ENCODE measurements at places on chromosomes 5 and 9.

- DNase-seq, result no peak
These were observed 23.4 kb downstream of the PAM start for GRCh38 chr5:102778478-102778877.

DNA sequence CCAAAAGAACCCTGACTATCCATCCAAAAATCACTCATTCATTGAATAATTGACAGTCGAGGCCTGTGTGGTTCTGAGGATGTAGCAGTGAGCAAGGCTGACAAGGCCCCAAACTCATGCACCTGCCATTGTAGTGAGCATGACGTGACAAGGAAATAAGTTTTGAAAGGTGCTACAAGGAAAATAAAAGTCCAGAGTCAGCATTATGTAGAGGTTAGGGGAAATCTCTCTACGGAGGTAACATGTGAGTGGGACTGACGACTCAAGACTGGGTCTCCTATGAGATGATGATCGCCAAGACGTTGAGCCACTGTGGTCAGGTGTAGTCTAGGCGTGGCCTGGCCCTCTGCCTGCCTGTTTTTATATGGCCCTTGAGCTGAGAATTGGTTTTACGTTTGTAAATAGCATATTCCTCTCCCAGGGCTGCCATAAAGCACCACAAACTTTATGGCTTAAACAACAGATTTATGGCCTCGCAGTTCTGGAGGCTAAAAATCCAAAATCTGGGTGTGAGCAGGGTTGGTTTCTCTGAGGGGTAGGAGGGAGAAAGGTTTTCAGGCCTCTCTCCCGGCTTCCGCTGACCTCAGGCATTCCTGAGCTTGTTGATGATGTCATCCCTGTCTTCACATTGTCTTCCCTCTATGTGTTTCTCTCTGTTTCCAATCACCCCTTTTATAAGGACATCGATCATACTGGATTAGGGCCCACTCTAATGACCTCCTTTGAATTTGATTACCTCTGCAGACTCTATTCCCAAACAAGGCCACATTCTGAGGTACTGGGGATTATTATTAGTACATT is 206.4 kb upstream of the EGFLAM start:
- DNase-seq, result no peak

DNA sequence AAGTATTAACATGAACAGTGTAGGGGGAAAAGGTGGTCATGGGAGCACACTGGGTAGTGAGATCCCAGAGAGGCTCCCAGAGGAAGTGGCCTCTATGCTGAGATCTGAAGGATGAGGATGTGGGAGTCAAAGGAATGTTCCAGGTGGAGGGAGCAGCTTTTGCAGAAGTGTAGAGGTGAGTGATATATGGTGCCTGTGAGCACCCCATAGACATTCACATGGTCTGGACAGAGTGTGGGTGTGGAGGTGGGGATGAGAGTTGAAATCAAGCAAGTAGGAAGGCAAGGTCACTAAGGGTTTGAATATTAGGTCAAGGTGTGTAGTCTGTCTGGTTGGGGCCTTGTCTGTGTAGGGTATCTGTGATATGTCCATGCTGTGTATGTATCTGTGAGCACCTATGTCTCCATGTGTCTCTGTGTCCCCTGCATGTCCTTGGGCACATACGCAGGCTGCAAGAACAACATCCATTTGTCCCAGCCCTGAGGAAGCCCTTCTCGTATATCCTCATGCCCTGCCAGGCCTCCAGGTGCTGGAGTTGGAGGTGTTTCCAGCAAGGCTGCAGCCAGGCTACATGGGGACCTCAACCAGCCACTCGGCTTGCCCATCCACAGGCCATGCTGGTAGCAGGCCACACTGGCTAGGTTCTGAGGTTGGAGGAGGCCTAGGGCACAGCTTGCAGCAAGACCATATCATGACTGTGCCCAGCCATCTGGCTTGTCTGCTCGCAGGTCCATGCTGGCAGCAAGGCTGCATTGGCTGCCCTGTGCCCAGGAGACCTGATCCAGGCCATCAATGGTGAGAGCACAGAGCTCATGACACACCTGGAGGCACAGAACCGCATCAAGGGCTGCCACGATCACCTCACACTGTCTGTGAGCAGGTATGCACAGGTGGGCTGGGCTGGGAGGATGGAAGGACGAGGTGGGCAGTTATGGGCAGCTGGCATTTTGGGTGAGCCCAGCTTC is 4.7 kb downstream of the PDLIM4 start:
- DNase-seq, result no peak

GRCh38 chr5:178234750-178235587 is 2.4 kb upstream of the PHYKPL start:
- peak; percentile 70 for DNase-seq

DNA sequence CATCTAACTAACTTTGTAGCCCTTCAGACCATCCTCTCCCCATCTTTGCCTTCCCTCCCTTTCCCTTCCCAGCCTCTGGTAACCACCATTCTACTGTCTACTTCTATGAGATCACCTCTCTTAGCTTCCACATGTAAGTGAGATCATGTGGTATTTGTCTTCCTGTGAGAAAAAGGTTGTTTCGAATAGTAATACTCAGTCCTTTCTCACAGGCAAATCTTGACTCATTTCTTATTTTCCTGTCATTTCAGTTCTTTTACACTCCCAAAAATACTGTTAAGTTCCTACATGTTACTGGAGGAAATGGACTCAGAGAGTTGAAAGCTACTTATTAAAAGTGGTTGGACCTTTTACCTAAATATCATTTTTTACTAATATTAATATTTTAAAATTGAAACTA is 82.1 kb downstream of the SLF1 start:
- DNase-seq, result no peak

DNA sequence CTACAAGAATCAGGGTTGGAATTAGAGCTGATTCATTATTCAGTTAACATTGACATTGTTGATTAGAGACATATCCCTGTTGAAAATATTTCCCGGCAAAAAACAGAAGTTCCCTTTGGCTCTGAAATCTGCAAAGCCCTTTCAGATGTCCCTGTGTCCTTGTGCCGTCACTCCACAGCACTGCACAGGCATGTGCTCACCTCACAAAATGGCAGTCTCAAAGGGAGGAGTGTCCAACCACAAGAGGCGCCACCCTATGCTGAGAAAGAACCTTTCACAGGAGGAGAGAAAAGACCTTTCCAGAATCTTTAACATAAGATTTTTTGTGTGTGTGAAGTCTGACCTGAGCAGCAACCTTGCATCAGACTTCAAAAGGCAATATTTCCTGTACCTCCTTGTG is 112.8 kb upstream of the PRSS3 start:
- DNase-seq, result no peak

- peak; percentile 75 for DNase-seq
These were observed 15.0 kb downstream of the GLIPR2 start for GRCh38 chr9:36151316-36152210.

DNA sequence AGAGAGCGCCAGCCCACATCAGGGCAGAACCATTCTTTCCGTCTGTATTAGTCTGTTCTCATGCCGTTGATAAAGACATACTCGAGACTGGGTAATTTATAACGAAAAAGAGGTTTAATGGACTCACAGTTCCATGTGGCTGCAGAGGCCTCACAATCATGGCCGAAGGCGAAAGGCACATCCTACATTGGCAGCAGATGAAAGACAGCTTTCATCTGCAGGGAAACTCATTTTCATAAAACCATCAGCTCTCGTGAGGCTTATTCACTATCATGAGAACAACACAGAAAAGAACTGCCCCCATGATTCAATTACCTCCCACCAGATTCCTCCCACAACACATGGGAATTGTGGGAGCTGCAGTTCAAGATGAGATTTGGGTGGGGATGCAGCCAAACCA is 4.7 kb upstream of the FSD1L start:
- no peak for DNase-seq

DNA sequence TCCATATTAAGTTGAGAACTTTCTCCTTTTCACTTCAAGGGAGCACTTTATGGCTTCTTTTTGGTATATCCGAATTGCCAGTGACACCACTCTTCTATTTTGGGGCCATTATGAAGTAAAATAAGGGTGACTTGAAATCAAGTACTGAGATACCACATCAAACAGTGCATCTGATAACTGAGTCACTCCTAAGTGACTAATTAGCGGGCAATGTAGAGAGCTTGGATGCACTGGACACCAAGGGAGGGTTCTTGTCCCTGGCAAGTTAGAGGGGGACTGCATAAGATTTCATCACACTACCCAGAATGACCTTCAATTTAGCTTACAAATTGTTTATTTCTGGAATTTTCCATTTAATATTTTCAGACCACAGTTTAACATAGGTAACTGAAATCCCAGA is 813.9 kb upstream of the CDH10 start:
- no peak for DNase-seq

GRCh38 chr5:77104813-77105212 is 17.7 kb upstream of the ZBED3 start:
- DNase-seq, result no peak

DNA sequence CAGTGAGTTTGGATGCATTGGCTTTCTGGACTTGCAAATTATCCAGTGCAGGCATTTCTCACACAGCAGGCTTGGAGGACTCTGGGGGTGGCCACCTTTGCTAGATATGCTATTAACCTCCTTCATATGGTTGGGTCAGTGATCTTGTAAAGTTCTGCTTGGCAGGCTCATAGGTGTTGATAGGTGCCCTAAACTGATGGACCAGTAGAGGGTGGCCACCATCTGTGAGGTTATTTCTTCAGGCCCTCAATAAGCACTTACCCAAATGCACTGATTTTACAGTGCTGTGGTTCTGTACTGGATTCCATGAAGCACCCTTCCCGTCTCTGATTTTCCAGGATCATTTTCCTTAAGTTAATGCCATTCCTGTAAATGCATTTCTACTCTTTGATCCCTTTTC is 216.3 kb downstream of the COMMD10 start:
- DNase-seq, result no peak

DNA sequence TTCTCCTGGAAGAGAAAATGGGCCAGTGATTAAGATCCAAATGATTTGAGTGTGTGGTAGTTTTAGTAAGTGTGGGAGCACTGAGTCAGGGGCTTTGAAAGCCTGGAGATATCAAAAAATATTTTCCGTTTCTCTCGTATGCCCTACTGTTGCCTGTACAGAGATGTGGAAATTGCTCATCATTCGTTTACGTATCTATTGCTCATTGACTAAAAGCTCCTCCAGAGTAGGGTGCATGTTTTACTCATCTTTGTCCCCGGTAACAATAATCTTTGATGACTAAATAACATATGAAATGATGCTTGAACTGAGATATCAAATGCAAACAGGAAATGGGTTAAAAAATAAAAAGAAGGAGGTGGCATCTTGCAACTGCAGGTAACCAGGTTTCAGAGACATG is 114.2 kb upstream of the FST start:
- no peak for DNase-seq

DNA sequence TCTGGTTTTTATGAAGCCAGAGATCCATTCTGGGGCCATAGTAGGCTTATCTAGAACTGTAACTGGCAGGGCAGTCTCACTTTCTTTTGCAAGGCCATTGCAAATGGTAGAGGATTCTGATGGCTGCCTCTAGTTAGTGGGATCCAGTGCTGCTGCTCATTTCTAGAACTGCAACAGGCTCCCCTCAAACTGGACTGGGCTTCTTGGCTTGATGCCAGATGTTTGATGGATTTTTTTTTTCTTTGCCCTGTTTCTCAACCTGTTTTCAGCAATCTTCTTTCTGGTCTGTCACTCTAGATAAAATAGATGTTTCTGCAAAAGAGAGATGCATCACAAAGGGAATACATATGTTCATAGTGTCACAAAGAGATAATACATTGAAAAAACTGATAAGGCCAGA is 11.9 kb downstream of the CARTPT start:
- DNase-seq, result no peak

DNA sequence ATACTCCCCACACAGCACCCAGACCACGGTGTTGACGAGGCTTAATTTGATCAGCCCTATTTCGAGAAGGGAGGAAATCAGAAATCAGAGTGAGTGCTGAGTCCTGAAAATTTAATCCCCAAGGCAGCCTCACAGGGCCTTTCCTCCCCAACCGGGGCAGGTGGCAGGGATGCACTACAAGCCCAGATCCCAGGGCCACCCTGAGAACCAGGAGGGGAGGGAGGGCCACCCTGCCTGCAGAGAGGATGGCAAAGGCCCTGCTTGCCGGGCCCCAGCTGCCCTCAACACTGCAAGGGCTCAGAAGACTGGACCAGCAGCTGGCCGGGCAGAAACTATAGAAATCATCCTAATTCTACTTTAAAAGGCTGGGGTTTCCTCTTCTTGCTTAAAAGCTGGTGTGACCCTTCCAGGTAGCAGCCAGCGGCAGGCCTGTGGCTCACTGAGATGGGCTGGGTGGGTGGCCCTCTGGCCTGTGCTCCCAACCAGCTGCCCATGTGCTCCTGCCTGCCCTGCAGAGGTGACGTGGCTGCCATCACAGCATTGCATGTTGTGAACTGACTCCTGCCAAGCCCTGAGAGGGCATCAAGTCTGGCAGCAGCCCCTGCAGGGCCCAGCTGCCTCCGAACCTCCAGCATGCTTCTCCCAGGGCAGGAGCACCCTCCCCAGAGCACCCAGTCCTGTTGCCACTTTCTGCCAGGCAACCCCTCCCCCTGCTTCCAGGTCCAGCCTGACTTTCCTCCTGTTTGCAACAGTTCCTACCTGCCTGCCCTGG is 122.8 kb downstream of the ADAMTS2 start:
- no peak for DNase-seq

DNA sequence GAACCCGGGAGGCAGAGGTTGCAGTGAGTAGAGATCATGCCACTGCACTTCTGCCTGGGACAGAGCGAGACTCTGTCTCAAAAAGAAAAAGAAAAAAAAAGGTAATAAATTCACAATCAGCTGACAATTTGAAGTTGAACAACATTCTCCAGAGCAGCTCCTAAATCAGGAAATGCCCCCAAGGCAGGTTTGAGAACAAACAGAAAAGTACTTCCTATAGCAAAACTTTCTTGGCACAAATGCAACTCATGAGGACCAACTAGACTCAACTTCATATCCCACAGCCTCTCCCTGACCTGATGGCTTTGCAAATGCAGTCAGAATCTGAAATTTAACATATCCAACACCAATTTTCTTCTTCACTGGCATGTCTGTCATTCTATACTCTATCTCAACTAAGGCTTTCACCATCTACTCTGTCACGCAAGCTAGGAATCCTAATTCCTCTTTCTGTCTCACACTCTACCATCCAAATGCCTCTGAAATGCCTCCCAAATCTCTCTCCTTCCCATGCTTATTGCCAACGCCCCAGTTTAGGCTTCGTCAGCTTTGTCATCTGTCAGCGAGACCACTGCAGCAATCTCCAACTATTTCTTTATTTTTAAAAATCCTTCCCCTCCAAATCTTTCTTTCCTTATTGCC is 113.3 kb downstream of the MAPKAP1 start:
- no peak for DNase-seq

- DNase-seq, result no peak
These were observed 10.7 kb upstream of the CLK4 start for GRCh38 chr5:178637356-178638074.

DNA sequence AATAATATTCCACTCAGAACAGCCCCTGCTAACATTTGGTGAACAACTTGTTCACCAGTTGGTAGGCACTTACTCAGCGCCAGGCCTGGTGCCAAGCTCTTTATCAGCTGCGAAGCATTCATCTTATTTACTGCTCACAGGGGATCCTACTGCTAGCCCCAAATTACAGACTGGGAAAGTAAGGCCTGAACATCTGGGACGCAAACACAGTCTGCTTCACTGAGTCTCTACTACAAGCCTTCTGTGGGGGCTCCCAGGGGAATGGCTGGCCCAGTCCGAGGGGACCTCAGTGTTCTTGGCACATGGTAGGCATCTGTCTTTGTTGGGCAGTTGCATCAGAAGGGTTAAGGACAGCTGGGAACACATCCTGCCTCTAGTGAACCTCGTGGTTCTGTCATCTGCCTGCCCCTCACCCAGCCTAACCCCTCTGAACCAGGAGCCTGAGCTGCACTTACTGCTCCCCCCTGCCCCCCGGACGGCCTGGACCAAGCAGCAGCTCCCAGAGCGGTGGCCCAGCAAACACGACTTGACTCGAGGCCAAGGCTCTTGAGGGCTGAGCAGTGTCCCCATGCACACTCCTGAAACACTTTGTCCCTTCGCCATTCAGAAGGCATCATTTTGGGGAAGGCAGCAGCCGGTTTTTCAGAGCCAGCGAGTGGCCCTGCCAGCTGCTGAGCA is at the start of gene PHYHD1:
TSS of gene PHYHD1 (plus strand) at position 602 of the 678 bp plus-strand sequence. CDS start 1,342 bp downstream, outside the sequence.
- no peak for DNase-seq

Measured in stimulated activated CD4-positive, alpha-beta T cell treated with anti-CD3 and anti-CD28 coated beads, Interleukin-12 subunit alpha, Interleukin-12 subunit beta, amount 100 ng/mL, for 4 hours (primary cell).